ENCODE measurements at places on chromosomes 2 and 18. TPM values are rescaled to one million over a fixed set of nuclear protein-coding genes. Genes with fewer than 3 reads are reported as not detected.

GPAT2 gene
- 38.9 TPM for total RNA-seq

- H3K4me3 ChIP-seq, result no peak overlapping the region
- H3K36me3 ChIP-seq, result no peaks in the 10 kb centered on the region
- H3K27me3 ChIP-seq, result no peaks in the 10 kb centered on the region
- no peaks in the 10 kb centered on the region for H3K4me1 ChIP-seq
- no peak for DNase-seq
Measured at GRCh38 chr2:74985978-74986609, 27.7 kb downstream of the POLE4 start.

DNA sequence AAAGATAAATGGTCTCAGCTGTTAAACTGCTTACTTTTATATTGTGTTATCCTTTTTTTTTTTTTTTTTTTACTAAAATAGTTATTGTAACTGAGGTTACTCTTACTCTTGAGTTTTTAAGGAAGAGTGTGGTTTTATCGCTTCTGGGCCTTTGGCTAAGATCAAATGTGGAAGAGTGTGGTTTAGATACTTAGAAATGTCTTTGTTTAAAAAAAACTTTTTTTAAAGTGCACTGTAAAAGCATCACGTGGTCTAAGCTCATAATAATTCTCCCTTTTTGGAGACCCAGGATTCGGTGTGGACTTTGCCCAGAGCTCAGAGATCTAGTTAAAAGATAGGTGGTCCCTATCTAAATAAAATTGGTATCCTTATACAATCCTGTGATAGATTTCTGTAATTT is 11.9 kb upstream of the OXER1 start:
- no peaks in the 10 kb centered on the region for H3K27me3 ChIP-seq
- H3K4me3 ChIP-seq, result no peak overlapping the region
- DNase-seq, result no peak
- no peaks in the 10 kb centered on the region for H3K4me1 ChIP-seq
- no peaks in the 10 kb centered on the region for H3K36me3 ChIP-seq
- no peak overlapping the region for H3K27ac ChIP-seq

DNA sequence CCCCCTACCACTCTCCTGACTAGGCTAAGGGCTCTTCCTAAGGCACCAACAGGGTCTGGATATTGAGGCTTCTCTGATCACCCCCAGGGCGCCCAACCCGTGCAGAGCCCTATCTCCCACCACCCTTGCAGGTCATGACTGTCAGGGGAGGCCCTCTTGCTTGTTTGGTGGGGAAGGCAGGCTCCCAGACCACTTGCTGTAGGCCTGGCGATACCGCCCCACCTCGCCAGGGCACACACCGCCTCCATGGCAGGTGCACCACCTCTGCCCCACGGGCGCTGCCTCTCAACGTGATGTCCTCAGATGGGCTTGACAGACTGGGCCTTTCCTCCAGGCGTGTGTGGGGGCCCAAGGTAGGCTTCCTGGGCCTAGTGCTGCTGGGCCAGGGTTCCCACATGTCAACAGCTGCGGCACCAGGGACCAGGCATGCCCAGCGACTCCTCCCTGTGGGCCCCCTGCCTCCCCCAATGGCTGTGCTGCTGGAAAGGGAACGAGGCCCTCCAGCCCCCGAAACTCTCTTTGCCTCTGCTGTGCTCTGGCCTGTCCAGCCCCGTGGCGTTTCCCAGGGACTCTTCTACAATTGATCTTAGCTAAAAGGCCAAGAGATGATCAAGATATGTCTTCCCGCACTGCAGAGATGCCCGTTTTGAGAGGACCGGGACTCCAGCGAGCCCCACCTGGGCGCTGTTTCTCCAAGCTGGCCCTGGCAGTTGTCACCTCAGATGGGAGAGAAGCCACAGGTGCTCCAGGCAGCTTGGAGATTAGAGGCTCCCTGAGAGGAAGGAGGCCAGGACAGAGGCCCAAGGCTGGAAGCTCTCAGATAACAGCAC is 7.5 kb downstream of the NPPC start:
- DNase-seq, result no peak
- H3K4me3 ChIP-seq, result no peak overlapping the region
- no peak overlapping the region for H3K27ac ChIP-seq

DNA sequence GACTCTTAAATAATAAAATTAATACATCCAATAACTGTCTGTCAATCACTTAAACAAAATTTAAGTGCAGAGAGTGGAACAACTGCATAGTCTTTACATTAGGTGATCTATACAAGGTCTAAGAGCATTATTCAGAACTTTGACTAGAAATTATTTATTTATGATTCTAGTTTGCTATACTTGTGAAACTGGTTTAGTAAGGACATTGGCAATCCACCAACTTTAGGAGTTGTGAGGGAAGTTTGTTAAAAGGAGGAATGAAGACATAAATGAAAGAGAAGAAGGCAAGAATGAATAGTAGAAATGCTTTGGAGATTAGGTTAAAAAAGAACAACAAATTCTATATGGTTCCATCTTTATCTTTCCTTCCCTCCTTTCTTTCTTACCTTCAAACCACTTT is 217.5 kb downstream of the GPD2 start:
- no peaks in the 10 kb centered on the region for H3K27me3 ChIP-seq
- H3K4me1 ChIP-seq, result no peaks in the 10 kb centered on the region
- no peak overlapping the region for H3K27ac ChIP-seq
- DNase-seq, result no peak
- H3K36me3 ChIP-seq, result no peaks in the 10 kb centered on the region
- no peak overlapping the region for H3K4me3 ChIP-seq

DNA sequence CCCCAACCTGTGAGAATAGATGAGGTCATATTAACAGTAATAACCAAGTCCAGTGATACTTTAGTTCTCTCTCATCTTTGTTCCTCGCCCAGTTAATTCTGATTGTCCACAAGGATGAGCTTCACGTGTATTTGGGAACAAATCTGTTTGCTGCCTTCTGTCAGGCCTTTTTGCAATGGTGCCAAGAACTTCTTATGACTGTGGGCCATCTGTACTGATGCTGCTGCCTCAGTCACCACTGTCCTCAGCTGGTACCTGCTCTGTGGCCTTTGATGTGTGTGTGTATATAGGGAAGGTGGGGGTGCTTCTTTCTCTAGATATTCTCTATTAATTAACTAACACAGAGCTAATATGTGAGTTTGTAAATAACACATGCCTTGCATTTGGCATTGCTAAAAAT is 392.9 kb downstream of the TGIF1 start:
- H3K36me3 ChIP-seq, result no peaks in the 10 kb centered on the region
- no peaks in the 10 kb centered on the region for H3K27me3 ChIP-seq
- DNase-seq, result no peak

- H3K27ac ChIP-seq, result no peak overlapping the region
- no peak overlapping the region for H3K4me3 ChIP-seq
- no peaks in the 10 kb centered on the region for H3K36me3 ChIP-seq
- no peaks in the 10 kb centered on the region for H3K4me1 ChIP-seq
- H3K27me3 ChIP-seq, result no peaks in the 10 kb centered on the region
Measured at GRCh38 chr2:129748653-129749052, 230.8 kb upstream of the RAB6C start.

GRCh38 chr2:236214376-236214995 is 46.3 kb upstream of the GBX2 start:
- H3K27me3 ChIP-seq, result no peaks in the 10 kb centered on the region
- H3K4me1 ChIP-seq, result no peaks in the 10 kb centered on the region
- no peaks in the 10 kb centered on the region for H3K36me3 ChIP-seq
- peak overlapping the region; percentile 41 for H3K4me3 ChIP-seq
